ENCODE measurements at places on chromosomes 7 and 10.
A peak's percentile ranks its signal among the peaks of the same experiment; 100 is the strongest.

DNA sequence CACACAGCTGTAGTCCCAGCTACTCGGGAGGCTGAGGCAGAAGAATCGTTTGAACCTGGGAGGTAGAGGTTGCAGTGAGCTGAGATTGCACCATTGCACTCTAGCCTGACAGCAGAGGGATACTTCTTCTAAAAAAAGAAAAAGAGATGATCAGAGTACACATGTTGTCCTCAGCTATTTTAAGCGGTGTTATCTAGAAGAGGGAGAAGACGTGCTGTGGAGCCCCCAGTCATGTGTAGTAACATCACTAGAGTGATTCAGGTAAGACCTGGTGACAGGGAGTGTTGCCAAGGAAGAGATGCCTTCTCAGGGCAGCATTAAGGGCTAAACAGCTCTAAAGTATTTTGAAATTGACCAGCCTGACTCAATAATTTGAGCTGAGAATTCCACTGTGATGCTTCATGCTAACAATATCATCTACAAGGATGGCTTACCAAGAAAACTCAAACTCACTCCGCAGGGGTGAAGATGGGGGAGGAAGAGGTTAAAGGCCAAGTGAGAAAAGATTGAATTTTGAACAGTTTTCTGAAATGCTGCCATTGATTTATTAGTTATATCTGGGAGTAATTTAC lies 97.4 kb downstream of the KLF6 start:
- DNase-seq, result peak; percentile 24

DNA sequence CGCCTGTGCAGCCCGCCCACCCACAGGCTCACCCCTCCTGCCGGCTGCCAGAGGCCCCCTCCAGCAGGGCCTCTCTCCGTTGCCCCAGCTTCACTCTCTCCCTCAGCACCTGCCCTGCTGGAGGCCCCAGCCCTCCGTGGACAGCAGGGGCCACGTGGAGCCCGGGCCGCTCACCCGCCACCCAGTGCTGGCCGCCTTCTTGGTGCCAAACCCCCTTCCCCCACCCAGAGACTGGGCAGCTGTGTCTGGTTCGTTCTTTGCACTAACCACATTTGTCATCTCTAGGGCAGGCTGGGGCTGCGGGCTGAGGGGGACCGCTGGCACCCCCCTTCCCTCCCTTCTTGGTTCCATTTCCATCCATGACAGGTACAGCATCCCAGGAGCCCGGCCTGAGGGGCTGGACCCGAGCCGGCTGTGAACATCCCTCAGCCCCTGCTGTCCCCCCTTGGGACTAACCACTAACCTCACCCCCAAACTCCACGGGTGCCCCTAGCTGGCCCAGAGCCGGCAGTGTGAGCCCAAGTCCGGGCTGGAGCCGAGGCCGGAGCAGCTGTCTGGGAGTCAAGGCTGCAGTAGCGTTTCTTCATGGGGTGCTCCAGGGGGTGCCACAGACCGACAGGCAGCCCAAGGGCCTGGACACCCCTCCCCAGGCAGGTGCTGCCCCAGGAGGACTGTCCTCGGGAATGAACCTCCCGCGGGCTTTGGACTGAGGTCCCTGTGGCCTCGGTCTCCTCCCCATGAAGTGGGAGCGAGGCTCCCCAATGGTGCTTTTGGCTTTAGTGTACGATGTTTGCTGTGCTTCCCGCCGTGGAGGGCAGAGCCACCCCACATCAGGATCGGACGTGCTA lies 25.5 kb upstream of the AMZ1 start:
- DNase-seq, result no peak

GRCh38 chr7:145331522-145331921 lies 495.7 kb upstream of the TPK1 start:
- DNase-seq, result no peak

- no peak for DNase-seq
Measured at GRCh38 chr7:51280156-51280555, 36.5 kb downstream of the COBL start.
